ENCODE measurements at places on chromosomes 1 and 21.

- DNase-seq = no peak
Measured at GRCh38 chr1:51372561-51372960, 42.2 kb upstream of the TTC39A start.

DNA sequence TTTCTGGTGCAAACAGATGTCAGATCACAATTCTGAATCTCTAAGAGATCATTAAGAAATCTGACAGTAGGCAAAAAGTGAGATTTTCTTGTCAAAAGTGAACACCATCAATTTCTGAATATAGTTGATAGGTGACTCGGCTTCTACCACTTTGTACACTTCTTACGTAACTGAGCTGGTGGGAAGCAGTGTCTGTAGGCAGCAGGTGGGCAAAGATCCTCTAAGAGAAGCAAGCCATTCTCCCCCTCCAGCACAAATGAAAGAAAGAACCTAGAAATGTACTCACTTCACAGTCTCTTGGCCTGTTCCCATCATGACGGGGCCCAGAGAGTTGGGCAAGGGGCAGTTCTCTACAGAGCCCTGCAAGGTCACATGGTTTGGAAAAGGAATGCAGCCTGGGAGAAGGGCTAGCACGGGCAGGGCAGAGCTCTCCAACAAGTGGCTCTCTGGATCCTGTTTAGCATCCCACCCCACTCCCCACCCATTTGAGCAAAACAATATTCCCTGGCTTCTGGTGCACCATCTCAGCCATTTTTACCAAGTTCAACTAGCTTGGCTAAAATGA lies 412.6 kb downstream of the LTN1 start:
- DNase-seq = no peak

DNA sequence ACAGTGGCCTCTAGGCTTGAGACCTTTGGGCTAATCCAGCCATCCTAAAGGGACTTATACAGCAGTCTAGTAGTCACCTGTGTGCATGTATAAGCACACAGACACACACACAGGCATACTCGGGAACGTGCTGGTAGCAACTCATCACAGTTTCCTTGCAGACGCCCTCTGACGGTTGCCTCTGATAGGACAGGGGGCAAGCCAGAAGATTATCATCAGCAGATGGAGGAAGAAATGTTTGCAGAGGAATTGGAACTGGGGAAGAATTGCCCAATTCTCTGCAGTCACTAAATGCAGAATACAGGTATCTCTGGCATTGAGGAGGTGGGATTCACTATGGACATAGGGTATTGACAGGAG lies 222.2 kb downstream of the C1orf94 start:
- no peak for DNase-seq

GRCh38 chr21:26918323-26919079 lies 48.4 kb downstream of the ADAMTS5 start:
- no peak for DNase-seq

DNA sequence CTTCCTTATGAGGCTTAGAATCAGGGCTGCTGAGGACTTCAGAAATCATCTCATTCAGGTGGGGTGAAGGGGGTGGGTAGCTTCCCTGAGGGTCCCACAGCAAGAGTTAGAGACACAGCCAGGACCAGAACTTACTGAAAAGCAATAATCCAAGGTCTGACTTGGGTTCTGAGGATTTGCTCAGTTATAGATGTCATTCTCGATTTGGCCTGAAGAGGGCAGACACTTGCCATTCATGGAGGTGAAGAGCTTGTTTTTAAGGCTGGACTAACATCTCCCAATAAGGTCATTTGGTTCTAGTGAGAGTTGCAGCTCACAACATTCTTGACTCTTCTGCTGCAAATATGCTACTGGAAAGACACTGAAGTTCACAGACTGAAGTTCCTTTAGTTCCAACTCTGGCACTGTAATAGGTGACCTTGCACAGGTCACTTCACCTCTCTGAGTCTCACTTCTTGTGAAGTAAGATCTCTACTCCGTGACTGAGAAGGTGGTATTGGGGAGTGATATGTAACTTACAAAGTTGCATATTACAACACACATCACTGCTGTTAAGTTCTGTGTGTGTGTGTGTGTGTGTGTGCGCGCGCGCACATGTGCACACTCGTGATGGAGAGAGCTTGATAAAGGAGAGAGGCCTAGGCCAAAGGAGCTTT lies 69.8 kb upstream of the DIRAS3 start:
- DNase-seq = peak; percentile 80

DNA sequence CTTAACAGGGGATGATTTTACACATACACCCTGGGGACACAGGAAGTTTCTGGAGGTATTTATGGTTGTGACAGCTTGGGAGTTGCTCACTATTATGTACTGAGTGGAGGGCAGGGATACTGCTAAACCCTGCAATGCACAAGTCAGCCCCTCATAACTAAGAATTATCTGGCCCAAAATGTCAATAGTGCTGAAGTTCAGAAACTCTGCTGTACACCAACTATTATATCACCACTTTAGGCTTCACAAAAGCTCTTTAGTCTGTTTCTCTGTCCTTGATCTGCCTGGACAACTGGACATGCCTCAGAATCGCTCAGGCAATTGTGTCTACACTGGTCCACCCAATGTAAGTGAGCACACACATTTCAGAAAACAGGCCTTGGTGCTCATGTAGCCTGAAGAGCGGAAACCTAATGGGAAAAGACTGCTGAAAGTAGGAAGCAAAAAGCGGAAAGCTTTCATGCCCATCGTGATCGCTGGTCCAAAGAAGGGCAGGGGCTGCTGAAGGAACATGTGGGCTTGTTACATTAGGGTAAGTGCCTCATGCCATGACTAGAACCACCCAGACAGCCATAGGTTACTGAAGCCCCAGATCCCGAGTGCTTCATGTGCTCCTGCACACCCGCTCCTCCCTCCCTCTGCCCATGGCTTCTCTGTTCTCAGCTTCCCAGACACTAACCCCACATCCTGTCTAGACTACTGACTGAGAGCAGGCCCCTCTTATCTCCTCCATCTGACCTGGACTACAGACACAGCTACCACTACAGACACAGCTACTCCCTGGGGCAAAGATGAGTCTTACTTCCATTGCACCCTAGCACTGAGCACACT lies 73.5 kb downstream of the LRIG2 start:
- peak; percentile 75 for DNase-seq

DNA sequence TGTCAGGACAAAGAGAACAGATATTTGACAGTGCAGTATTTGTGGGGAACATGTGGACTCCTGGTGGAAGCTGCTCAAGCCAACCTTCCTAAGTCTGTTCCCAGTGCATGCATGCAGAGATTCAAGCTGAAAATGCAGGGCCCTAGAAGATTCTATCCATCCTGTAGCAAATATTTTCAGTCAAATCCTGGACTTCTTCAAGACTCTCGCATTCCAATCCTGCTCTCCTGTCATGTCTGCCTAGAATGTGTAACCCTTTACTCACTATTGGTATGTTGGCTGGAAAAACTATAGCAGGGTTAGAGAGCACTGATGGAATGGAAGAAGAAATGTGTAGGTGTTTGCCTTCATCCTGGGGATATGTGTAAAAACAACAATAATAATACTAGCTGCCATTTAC lies 385.6 kb upstream of the PKN2 start:
- no peak for DNase-seq

DNA sequence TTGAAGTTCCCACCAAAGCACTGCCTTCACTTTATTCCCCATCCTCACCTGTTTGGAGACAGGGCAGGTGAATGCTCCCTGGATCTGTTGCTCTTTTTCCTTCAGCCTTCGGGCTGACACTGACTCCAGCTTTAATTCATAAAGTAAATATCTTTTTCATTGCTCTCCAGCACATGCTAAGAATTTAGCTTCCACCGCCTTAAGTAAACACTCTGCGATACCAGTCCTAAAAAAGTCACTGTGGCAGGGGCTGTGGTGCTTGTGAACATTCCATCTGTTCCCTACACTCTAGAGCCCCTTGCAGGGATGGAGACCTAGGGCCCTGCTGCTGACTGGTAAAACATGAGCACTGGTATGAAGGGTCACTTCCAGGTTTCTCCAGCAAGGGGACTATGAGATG lies 896 bp upstream of the PLA2G2A start:
- DNase-seq = no peak

- no peak for DNase-seq
Measured at GRCh38 chr21:31161157-31161556, 122.9 kb upstream of the KRTAP19-8 start.

DNA sequence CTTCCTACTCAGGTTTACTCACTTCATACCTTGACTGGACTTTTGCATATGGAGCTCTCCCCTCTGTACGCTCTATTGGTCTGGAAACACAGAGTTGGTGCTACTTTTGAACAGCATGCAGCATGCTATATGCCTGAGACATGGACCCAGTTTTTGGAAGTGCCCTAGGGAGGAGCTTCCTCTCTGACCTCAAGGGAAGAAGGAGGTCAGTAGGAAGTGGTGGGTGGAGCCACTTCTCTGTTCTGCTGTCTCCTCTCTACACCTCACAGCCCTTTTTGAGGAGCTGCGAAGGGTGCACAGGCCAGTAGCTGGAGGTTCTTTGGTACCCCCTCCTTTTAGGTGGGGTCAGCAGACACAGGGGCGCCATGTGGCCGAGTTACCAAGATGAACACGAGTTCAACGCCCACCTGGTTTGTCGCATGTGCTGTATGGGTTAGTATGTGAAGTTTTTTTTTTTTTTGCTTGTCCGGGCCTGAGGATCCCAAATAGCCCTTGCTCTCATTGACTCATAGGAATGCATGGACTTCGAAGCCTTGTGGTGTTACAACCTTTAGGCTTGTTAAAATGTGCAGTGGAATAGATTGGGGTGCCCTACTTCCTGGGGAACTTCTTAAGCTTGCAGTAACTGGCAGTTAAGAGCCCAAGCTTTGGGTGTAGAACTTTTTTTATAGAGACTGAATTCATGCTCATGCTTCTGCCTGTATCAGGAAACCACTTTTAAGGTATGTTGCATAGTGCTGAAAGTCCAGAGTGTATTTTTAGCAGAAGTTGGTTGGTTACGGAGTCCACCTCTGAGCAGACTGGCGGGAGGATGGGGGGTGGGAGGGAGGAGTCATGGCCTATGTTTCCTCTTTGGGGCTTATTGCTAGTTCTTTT lies 10.7 kb downstream of the MACF1 start:
- peak; percentile 79 for DNase-seq

- peak; percentile 46 for DNase-seq
Measured at GRCh38 chr1:215682232-215682631, 115.1 kb downstream of the KCTD3 start.

GRCh38 chr1:48692235-48692634 lies 84.5 kb downstream of the BEND5 start:
- no peak for DNase-seq

Data from Kasumi-1 (cell line).